ENCODE measurements at places on chromosomes 13 and 19. TPM values are rescaled to one million over a fixed set of nuclear protein-coding genes. Genes with fewer than 3 reads are reported as not detected.

ZNF112 gene
- 11.7 TPM for total RNA-seq

ZNF93 gene
- 34.8 TPM for total RNA-seq

- DNase-seq: no peak
Observed at GRCh38 chr13:100363874-100364273, 224.7 kb downstream of the GGACT start.

- no peak for DNase-seq
Observed at GRCh38 chr19:43224855-43225253, 19.4 kb upstream of the PSG4 start.

GRCh38 chr13:56530096-56530495, 610.6 kb upstream of the PRR20A start:
- DNase-seq: no peak

DNA sequence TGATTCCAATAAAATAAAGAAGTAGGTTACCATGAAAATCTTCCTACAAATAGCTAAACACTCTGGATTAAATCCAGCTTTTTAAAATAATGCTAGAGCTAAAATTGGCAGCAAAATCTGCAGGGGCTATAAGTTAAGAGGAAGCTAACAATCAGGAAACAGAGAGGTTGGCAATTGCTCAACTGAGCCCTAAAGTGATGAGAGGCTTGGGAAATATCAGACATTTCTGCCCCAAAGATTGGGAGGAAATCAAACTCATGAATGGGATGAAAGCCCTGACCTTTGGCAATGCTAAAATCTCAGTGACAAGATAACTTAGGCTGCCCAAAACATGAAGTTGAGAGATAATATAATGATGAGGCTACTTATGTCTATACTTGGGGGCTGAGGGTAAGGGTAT, 1437.9 kb downstream of the EFNB2 start:
- DNase-seq: no peak

DNA sequence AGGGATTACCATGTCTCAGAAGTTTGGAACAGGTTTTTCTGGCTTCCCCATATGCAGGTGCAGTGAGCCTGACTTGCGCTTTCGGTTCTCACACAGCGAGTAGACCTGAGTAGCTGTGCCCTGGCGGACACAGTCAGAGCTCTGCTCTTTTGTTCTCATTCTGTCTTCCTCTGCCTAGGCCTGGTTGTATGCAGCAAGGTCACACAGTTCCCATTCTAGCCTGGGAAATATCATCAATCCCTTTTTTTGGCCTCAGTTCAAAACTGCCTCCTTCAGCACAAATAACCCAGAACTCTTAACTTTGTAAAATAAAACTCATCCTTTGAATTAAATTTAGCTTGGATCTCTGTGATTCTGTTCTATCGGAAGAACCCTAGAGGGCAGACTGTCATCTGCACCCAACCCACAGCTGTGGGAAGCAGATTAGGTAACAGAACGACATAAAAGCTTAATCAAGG, 10.2 kb downstream of the OXGR1 start:
- no peak for DNase-seq

GRCh38 chr13:90375851-90376250, 971.6 kb upstream of the MIR17HG start:
- no peak for DNase-seq

GRCh38 chr19:46355234-46356148, 8.6 kb downstream of the PPP5C start:
- DNase-seq: no peak

- DNase-seq: peak; percentile 68
Observed at GRCh38 chr13:36850790-36851438, 31.9 kb downstream of the RFXAP start.

Data from SJCRH30 (cell line).